ENCODE measurements at places on chromosomes 11 and 22.

DNA sequence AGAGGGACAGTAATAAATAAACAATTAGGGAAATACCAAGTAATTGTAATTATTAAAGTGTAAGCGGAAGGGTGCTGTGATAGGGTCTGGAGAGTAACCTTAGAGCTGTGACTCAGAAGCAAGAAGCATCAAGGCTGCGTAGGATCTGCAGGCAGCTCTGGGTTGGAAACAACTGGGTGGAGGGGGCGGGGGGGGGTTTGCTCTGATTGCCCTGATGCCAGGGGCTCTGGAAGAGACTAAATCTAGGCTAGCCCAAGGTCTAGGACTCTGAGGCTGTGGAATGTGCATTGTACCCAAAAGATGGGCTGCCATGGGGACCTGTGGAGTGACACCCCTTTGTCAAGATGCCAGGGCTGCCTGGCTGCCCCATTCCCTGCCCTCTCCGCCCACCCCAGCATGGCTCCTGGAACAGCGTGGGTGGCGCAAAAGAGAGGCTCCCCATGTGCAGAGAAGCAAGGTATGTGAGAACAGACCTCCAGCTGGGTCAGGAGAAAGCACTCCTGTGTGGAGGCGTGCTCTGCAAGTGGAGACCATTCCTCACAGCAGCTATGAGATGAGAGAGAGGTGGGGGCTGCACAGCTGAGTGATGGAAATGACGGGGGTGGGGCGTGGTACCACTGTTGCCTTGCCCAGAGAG is 101.1 kb upstream of the CRYBB3 start:
- no peak for DNase-seq

- DNase-seq: no peak
Measured at GRCh38 chr22:29346659-29347058, 31.2 kb upstream of the RASL10A start.

DNA sequence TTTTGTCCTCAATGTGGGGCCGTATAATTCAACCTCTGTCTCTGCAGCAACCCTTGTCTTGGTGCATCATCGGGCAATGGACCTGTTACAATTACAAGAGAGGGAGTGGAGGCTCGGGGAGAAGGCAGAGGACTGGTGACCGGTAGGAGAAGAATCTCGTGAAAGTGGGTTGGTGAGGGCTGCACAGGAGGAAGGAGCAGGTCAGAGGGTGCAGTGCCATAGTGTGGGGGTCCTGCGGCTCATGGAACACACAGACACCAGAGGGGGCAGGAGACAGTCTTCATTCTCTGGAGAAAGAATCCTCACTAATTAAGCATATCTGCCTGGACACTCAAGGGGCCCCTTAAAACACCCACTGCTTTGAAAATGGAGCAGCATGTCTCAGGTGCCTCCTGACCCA is 174.7 kb upstream of the B3GAT1 start:
- no peak for DNase-seq

GRCh38 chr11:129732941-129733340 is 82.7 kb upstream of the TMEM45B start:
- no peak for DNase-seq

- DNase-seq: no peak
Measured at GRCh38 chr11:12625438-12626071, 48.7 kb upstream of the TEAD1 start.
